ENCODE measurements at places on chromosomes 2 and 18.

DNA sequence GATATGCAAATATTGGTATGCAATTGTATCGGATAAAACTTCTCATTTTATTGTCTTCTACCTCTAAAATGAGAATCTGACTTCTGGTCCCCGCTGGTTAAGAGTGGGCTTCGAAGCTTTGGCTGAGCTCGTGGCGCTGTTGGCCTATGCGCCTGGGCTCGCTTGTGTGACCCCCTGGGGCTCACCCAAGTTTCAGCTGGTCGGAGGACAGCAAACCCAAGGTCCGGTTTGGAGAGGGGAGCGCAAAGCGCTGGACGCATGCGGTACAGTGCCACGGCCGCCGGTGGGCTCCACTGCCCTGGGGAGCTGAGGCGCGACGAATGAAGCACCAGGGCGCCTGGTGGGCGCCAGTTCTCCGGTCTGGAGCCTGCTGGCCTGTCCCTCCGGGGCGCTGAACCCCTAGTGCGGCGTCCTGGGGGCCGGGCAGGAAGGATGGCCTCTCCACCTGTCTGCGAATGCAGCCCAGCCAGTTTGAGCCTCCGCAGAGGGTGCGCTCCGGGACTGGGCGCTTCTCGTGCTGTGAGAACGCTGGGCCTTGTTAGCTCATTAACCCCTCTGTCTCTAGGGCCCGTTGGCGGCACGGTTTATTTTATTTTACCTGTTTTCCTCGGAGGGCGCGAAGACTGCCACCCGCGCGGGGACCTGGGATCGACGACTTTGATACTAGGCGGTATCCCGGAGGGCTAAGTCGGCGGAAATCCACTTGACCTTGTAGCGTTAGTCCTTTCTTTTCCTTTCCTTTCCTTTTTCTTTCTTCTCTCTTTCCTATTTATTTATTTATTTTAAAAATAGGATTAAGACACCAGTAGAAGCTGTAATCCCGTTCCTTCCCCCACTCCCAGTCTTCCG is 10.4 kb downstream of the MEIS1 start:
- DNase-seq, result no peak

DNA sequence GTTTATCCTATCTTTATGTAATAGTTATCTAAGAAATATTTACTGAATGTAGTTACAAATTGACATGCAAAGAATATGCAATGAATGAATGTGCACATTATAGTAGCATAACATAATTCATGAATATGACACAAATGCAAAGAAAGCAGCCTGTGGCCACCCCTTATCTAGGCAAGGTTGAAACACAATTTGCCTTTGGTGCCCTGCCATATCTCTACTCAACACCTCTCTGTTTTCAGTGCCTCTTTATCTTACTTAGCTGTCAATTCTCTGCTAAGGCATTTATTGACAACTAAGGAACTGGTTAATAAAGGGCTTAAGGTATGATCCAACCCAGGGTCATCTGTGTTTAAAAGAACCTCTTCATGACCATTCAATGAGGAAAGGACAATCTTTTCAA is 18.9 kb downstream of the REV1 start:
- DNase-seq, result no peak

GRCh38 chr18:50909261-50909660 is 30.3 kb downstream of the ME2 start:
- no peak for DNase-seq

DNA sequence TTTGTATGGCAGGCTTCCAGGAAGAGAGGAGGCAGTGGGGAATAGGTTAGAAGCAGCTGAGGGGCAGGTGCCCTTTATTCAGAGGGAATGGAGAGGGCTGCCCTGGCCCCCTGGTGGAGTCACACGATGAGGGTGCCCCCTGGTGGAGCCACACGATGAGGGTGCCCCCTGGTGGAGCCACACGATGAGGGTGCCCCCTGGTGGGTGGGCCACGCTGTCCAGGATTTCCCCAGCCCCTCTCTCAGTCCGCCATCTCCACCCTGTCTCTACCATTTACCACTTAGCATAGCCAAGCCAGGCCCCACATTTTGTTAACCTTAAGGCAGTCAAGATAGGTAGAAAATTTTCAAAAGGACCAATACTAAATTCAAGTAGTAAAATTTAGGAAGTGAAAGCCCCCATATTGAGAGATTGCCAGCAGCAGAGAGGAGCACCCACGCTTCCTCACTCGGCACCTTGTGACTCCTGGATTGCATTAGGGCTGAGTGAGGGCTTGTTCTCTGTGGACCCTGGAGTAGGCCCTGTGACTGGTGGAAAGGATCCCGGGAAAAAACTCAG is 10.4 kb upstream of the FAM228A start:
- DNase-seq, result peak; percentile 73

DNA sequence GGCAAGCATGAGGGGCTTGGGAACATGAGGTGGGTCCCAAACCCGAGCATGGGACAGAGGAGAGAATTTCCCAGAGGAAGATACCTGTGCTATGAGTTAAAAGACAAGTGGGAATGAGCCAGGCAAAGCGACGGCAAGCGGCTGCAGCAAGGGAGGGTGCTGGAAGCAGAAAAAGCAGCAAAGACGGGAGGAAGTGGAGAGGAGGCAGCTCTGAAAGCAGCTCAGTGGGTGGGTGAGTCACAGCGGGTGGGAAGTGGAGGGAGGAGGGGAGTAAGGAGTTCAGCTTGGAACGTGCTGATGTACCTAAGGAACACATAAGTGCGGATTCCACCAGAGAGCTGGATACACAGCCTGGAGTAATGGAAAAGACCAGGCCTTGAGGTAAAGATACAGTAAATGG is 41.4 kb downstream of the THUMPD2 start:
- DNase-seq, result no peak

GRCh38 chr2:135744760-135745314 is 3.2 kb downstream of the UBXN4 start:
- DNase-seq, result peak; percentile 69

DNA sequence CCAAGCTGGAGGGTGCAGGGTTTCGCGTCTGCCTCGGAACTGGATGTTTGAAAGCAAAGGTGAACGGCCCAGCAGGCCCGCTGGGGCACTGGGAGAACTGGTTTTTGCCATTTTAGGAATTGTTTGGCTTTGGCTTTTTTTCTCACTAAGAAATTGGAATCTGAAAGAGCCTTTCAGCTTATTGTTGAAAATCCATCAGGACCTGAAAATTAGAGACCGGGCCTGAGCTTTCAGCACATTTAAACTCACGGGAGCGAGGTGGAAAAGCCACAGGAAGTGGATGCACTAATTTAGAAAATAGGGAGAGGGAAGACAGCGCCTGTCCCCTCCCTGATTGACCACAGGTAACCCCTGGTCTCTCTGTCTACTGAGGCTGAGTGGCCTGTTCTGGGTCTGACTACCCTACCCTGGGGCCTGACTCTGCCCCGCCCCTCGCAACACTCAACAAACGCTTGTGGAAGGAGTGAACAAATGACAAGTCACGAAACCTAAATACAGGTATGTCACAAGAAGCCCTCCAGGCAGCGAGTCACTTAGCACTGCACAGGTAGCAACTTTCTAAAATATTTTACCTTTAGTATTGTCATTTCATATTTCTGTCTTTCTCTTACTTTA is 100.3 kb upstream of the MBOAT2 start:
- DNase-seq, result no peak

GRCh38 chr2:12619975-12620374 is 96.8 kb upstream of the TRIB2 start:
- DNase-seq, result peak; percentile 20

DNA sequence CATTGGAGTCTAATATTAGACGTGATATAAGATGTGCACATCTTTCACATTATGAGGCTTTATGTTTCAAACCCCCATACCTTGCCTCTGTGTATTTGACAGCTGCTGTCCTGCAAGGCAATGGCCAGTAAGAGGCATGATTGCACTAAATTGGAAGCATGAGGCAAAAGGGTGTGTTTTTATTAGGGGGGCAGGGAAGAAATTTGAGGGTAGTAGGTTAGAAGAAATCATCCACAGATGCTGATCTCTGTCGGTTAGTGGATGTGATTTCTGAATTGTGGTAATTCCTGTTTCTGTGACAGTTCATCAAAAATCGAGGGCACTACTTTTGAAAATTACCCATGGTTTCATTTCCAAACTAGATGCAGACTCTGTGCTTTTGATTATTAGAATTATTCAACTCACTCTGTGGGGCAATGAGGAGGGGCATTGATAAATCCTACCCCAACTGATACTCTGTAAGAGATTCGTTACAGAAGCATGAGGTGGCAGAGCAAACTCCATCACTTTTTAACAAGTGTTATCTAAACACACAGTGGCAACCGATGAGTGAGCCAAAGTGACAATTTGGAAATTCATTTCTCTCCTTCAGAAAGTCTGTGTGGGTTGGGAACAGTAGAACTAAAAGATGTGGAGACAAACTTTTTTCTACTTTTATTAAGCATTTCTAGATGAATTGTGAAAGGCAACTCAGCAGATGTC is 453.0 kb downstream of the ARHGAP15 start:
- DNase-seq, result no peak

DNA sequence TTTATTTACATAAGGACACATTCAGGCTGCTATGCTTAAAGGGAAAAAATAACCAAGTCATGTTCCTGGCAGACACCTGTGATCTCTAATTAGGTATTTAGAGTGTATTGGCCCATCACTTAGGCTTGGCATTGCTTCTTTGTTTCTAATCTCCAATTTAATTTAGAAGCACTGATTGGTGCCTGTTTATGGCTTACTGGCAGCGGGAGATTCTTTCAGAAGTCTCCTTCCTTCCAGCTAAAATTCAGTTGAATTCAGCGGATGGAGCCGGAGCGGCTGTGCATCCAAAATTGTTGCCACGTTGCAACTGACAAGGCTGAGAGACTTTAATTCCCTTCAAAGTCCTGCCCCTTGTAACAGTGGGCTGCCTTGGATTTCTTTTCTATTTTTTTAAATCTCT is 66.5 kb downstream of the VWA3B start:
- no peak for DNase-seq

DNA sequence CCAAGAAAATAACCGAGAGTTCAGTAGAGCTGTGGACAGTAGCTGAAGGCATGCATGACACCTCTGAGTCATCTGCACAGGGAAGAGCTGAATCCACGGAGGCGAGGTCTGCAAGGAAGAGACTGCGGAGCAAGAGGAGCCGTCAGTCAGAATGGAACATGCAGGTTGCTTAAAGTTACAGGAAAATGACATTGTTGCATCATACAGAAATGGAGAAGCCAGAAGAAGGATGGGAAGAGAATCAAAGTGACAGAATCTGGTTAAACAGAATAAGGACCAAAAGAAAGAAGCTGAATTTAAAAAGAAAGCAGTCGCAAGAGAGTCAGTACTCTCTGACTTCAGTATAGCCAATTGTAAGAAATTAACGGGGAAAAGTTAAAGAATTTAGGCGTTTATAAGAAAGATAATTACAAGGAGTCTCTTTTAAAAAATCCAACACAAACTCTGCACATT is 533.8 kb downstream of the ADCYAP1 start:
- no peak for DNase-seq

DNA sequence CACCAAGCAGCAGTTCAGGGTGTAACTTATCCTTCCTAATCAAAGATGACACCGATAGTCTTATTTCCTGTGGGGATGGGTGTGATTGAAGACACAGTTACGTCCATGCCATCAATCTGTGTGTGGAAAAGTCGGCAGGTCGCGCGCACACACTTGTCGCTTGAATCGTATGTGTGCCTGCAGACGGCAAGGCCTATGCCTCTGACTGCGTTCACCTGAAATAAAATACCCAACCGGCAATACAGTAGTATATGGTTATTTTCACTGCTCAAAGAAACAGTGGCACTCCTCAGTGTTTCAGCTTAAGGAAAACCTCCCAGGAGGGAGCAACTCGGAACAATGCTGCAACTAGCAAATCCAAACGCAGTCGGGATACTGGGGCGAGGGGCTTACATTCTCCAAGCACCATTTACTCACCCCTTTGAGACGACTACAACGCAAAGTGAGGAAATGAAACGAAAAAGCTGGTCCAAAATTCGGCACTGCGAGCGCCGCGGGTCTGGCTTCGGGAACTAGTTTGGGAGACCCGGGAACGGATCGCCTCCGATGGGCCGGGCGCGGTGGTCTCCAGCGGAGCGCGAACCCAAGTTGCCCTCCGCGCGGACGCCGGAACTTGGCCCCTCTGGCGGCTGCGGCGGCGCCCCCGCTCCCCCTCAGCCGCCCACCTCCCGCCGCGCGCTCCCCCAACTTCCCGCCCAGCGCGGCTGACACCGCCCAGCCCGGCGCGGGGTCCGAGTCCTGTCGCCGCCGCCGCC is 675 bp downstream of the PRKD3 start:
- peak; percentile 67 for DNase-seq

GRCh38 chr2:22027345-22028005 is 903.7 kb downstream of the TDRD15 start:
- DNase-seq, result no peak

GRCh38 chr2:176284461-176285049 is 15.3 kb downstream of the MTX2 start:
- DNase-seq, result no peak

- DNase-seq, result no peak
Observed at GRCh38 chr2:52794581-52794980, 973.0 kb upstream of the CHAC2 start.

DNA sequence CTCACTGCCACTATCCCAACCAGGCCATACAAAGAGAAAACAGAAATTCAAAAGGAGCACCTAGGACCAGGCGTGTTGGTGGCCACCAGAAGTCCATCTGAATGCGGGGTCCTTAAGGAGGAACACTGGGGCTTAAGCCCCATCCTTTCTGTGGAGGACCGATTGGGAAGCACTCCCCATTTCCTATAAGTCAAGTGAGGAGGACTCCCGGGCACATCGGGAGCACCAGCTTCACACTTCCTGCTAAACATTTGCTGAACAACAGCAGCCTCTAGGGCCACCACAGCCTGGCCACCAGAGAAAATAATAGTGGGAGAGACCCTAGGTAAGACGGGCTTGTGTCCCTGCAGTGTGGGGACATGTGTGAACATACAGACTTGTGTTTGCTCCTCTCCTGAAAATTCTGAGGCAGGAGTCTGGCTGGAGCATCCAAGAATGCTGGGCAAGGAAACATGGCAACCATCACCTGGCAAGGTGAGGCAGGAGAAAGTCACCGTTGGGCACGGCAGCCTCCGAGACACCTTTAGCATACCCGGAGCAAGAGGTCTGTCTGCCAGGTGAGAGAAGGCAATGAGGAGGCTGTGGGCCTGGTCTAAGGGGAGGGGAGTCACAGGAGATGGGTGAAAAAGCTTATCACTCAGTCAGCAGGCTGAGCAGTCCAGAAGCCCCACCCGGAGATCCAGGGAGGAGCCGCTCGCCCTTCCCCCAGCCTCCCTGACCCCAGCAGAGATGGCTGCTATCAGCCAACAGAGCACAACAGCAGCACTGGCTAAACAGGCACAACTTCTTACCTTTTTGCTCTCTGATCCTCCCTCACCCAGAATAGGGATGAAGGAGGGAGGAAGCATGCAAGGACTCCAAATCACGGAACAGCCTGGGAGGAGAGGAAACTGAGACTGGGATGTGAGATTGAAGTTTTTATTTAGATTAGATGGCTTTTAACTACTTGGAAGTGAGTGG is 282.3 kb downstream of the EIPR1 start:
- DNase-seq, result no peak

GRCh38 chr2:152376968-152377367 is 42.0 kb downstream of the FMNL2 start:
- no peak for DNase-seq

Data from NB4 (cell line).